ENCODE measurements at places on chromosomes 4 and X.

GRCh38 chrX:31838617-31839016, 766.8 kb upstream of the FTHL17 start:
- DNase-seq = no peak

DNA sequence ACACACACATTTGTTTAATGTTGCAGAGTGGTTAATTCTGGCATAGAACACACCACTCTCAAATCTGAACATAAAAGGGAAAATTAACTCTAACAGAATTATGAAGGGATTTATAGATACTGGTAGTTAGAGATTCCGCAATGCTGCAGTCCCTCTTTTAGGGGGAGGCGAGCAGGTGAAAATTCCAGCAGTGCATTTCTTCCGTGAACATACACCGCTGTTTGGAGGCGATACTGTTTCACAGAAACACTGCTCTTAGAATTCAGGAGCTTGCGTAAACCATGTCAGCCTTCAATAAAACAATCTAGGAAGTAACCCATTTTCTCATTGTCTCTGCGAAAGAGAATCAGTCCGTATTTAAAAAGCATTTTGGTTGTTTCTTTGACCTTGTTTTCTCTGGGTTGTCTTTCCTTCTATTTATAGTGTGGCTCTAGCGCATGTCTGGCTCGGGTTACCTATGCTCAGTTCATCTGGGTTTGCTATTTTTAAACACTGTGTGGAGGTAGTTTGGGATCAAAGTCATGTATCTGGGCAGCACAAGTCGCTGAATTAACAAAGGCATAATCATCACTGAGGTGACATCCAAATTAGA, 90.4 kb downstream of the GPAT3 start:
- no peak for DNase-seq

- no peak for DNase-seq
These were observed 6.1 kb downstream of the FGF2 start for GRCh38 chr4:122832732-122833131.

GRCh38 chr4:171024720-171025303, 788.4 kb upstream of the GALNTL6 start:
- DNase-seq = no peak

DNA sequence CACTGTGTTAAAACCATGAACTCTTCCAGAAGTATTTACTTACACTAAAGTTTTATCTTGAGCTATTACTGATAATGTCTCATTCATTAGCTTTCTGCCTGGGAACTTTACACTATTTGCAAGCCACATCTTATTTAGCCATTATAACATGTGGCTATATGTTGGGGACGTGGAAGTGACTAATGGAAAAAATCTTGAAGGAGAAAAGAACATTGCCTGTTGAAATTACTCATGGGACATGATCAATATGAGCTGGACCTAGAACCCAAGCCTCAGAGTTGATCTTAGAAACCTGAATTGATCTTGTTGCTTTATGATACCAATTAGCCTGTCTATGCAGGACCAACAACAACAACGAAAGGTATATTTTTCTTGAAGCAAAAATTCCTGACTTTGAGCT, 22.5 kb upstream of the ARHGAP6 start:
- no peak for DNase-seq

GRCh38 chr4:52684896-52685295, 25.8 kb upstream of the USP46 start:
- no peak for DNase-seq

DNA sequence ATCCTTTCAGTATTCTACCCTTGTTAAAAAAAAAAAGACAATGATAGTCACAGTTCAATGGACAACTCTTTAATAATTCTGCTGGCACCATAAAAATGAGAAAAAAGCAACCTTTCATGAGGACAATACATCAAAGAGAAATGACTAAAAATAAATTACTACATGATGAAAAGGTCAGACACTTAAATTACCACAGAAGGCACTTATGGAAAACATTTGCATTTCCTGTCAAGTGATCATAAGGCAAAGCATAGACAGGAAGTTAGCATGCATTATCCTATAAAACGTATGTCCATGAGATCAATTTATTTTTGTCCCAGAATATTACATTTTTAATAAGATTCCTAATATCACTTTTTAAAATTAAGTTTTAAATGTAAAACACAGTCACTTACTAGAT, 303.8 kb downstream of the SPOCK3 start:
- DNase-seq = no peak

DNA sequence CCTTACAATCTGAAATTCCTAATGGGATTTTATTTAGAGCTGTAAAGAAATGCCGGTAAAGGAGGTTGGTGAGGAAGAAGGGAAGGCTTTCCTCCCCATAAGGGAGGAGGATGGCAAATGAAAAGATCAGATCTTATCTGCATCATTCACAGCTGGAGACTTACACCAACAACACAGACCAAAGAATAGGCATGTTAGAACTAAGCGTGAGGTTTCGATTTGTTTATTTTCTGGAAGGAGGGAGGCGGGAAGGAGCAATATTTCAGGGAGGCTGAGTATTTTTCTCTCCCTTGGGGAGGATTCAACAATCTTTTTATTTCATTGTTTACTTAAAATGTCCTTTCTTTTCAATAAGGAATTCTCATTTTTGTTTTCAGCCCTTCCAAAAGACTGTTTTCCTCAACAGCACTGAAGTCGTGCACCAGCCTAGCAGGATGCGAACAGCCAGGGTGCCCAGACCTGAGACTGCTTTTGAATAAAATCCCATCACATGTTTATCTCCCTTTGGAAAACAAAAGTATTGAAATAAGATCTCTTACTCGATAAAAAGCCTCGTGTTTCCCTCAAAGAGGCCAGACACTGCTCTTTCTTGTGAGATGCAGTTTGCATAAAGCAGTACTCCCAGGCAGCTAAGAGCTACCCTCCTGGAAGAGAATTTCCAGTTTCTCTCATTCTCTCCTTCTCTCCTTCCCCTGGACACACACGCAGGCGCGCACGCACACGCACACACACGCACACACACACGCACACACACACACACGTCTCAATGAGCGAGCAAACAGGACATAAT, 236.1 kb downstream of the MGST2 start:
- peak; percentile 64 for DNase-seq

DNA sequence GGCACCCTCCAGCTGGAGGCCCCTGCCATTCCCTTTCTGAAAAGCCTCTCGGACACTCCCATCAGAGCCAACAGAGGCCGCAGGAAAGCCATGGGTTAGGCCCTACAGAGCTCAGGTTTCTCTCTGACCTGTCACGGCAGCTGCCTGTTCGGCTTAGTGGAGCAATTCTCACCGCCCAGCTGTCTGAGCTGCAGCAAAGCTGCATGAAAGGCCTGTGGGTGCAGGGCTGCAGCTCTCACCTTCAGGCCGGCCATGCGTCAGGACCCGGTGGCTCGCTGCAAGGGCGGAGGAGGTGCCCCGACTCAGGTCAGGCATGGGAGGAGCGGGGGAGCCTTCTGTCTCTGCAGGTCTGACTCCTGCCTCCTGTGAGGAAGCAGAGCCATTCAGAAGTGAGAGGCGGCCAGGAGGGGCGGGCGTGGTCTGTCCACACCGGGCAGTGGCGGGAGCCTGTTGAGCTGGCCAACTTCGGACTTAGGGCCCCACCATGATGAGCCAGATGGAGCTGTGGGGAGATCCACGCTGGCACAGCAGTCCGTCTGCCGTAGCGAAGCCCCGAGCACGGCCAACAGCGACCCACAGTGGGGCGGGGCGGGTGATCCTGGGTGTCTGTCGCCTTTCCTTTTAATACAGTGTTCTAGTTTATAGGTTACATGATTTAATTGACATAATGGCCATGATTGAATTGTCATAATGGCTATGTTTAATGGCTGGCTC, 23.4 kb downstream of the PDE6B start:
- DNase-seq = no peak

DNA sequence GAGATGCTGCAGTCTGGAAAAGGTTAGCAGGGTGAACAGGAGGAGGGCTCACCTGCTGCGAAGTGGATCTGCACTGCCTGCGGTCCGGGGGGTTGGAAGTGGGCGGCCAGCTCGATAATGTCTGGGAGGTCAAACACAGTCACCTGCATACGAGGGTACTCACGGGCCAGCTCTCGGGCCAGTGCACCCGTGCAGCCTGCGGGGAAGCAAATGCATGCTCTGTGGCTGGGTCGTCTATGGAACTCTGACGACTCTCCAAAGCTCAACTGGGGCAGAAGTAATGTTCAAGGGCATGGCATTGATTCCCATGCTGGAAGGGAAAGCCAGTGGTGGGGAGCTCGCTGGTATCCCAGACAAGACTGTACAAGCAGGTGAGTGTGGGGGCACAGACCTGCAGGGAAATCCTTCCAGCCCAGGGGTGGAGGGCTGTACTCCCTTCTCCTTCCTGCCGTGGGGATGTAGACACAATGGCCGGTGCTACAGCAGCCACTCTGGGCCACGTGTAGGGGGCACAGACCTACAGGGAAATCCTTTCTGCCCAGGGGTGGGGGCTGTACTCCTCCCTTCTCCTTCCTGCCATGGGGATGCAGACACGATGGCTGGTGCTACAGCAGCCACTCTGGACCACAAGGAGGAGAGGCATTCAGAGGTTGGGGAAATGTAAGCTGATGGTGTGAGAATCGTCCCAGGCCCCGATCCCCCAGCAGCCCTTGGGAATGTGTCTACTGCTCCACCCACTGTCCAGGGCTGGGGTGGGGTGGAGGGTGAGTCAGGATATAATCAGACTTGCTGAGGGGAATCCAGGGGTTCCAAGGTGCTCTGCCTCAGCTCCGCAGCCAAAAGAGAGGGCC, 26.2 kb upstream of the SLC25A6 start:
- DNase-seq = no peak

DNA sequence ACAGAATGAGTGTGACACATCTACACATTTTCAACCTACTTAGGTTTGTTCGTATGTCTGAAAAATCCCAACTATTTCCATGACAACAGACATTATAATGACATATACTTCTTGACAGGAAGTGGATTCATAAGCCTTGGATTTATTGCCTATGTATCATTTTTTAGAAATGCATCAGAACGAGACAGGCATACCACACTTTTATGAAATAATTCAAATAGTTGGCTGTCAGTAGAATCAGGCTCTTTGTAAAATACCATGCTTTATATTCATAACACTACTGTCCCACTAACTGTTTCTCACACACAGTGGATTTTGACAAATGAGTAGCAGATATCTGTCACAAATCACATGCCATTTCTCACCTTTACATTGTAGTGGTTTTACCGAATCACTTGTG, 173.2 kb downstream of the BEND2 start:
- no peak for DNase-seq

DNA sequence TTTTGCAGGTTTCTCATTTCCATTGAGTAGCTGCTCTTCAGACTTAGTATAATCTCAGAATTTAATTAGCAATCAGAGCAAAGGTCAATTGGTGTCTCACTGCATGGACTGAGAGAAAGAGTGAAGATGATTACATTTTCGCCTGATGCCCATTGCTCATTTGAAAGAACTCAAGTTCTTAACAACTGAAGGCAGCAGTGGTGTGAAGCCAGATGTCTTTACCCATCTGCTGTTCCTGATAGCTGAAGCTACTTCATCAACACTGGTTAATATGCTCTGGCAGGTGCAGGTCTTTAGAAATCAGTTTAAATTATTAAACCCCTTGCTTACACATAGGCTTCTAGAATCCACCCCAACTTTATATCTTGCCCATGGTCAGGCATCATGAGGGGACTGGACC, 64.5 kb upstream of the FRAS1 start:
- DNase-seq = no peak

DNA sequence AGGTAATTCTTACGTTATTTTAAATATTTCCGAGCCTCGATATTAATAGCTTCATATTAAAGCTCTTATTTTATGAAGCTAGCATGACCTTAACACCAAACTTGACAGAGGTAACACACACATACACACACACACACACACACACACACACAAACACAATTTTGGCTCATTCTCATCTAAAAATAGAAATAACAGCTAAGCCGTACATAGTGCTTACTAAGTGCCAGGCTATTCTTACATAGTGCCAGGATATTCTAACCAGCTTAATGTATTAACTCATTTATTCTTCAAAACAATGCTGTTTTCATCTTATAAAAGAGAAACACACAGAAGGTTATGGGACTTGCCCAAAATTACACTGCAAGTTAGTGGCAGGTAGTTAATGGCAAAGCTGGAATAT, 87.0 kb upstream of the BLTP1 start:
- DNase-seq = no peak

GRCh38 chr4:151389311-151389710, 19.7 kb upstream of the FHIP1A start:
- DNase-seq = no peak

GRCh38 chr4:37066159-37066558, 178.4 kb upstream of the NWD2 start:
- DNase-seq = no peak

- DNase-seq = no peak
These were observed 48.2 kb downstream of the SLC34A2 start for GRCh38 chr4:25703731-25704388.

DNA sequence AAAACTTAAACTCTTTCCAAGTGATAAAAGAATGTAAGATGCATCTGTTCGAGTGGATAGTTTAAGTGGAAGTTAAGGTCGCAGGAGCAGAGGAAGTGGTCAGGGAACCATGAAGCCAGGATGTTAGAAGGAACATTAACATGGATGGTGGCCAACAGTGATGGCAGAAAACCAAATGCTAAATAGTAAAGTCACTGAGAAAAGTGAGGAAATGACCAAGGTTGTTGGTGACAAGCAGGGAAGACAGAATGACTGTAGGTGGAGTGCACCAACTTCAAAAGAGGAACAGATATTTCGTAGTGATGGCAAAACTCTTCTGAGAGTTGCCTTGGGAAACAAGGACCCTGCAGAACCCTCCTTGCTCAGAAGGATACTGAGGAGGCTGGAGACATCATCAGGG, 226.2 kb downstream of the PALLD start:
- DNase-seq = no peak

DNA sequence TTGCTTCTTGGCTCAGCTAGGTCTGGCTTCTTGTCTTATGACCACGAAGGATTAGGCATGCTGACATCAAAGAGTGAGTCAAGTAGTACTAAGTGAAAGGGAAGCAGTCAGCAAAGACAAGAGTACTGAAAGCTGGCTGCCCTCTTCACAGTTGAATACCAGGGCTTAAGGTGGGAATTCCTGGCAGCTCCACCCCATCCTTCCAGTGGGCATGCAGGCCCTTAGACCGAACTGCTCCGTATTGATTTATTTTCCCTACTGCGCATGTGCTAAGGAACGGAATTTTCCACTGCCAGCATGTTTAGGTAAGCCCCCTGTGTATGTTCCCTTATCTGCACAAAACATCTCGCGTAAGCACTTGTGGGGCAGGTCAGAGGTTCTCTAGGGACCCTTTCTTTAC, 2320.1 kb downstream of the ARAP2 start:
- no peak for DNase-seq
